Fibroblast of skin of left quadriceps (primary cell): ENCODE measurements at places on chromosomes 1 and 21.
A peak's percentile ranks its signal among the peaks of the same experiment; 100 is the strongest.

DNA sequence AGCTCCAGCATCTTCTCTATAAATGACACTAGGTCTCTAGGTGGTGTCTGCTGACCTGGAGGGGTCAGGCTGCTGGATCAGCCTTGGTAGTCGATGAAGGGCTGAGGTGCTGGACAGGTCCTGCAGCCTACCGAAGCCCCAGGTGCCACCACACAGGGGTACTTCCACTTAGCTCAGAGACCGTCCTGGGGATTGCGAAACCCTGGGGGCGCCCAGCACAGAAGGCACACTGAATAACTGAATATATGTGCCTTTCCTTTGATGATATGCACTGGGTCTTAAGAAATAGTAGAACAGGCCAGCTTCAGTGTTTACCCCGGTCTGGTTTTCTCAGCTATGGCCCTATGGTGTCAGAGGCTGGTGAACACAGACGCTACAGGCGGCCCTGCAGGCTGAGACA lies 10.9 kb downstream of the UBE2J2 start:
- DNase-seq = no peak

GRCh38 chr1:51919684-51920083 lies 41.2 kb upstream of the NRDC start:
- no peak for DNase-seq

DNA sequence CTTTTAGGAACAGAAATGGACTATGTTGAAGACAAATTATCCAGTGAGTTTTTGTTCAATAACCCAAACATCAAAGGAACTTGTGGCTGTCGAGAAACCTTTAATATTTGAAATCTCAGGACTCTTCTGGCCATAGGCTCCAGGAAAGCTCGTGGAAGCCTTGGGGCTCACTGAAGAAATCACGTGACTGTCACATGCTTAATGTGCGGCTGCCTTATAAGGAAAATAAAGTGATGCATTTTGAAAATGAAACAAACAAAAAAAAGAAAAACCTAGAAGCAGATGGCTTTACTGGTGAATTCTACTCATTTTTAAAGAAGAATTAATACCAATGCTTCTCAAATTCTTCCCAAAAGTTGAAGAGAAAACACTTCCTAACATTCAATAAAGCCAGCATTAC lies 228.4 kb upstream of the RAB4A start:
- DNase-seq = no peak

DNA sequence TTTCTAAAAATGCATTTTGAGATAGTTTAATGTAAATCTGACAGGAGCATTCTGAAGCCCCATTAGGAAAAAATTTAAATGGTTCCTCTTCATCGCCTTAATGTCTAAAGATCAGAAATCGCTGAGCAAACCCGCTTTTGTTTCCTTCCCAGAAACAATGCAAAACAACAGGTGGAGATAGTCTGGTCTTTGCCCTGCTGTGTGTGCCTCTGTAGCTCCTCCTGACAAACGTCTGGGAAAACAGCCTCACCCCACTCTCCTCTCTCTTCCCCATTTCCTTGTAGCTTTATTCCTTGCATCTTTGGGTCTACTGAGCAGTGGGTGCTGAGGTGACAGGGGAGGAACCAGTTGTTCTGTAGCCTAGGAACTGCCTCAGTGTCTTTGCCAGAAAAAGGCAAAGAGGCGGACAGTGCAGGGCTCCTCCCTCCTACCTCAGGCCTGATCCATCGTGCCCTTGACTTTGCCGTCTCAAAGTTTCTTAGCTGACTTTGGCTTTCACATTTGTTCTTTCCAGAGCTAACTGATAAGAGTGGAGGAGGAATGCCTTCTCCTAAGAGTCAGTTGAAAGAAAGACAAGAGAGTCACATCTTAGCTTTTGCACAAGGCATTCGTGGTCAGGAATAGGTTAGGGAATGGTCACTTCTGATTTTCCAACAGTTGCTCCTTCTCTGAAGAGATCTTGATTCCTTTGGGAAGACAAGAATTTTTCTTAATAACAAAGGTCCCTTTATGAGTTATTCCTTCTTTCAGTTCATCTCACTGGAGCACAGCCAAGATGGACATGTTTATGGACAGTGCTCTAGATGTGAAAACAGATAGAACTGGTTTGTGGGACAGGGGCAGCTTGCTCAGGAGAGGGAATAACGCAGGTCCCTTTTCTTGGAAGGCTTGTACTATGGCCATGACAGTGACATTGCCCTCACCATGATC lies 24.9 kb downstream of the SYT11 start:
- DNase-seq = no peak

DNA sequence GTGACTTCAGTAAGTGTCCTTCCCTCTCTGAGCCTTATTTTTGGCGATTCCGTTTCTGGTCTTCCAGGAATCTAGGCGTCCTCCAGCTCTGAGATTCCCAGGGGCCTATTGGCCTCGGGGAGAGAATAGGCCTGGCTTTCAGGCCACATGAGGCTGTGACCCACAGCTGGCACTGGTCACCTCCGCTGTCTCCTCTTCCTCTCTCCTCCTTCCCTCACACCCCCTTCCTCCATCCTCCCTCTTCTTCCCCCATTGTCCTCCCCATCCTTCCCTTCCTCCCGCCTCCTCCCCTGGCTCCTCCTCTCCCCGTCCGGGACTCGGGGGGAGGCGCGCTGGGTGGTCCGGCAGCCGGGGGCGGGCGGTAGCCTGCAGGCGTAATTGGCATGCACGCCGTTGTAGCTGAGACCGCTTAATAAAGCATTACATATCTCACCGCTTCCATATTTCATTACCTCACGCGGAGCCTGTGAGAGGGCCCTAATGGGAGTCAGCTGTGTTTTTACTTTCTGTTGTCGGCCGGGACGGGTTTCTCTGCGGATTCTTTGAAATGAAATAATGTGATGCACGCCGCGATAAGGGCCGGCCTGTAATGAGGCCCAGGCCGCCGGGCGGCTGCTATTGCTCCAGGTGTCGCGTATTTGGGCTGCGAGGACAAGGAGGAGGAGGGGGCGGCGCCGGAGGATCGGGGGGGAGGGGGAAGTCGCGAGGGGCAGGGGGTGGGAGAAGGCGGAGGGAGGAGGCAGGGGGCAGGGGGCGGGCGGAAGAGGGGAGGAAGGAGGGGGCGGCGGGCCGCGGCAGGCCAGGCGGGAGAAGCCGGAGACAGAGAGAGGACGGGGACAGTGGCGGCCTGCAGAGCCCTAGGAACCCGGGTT lies 95.3 kb downstream of the FOXD2 start:
- DNase-seq = peak; percentile 86

GRCh38 chr21:25467896-25468295 lies 139.4 kb downstream of the MRPL39 start:
- no peak for DNase-seq

DNA sequence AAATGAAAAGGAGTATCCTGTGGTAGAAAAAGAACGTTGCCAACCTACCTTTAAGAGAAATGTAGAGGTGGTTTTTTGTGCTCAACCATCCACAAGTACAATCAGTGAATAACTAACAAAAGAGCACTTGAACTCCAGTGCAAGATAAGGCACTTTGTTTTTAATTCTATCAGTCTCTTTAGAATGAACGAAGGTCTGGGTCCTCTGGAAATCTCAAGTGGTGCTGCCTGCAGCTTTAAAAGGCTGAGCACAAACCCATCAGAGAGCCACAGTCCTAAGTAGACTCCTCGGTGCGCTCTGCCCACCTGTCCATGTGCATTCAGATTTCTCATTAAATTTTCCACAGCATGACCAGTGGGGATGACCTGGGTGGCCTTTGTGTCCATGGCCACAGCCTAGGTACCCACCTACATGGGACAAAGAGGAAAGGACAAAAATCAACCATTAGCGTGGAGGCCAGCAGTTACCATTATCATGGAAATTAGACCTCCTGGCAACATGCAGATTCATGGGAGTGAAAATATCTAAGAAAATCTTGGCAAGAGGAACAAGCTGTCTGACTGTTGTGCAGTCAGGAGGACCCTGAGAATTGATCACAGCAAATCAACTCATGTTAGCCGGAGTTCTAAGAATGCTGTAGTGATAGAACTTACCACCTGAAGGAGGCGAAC lies 9.4 kb downstream of the TRIM45 start:
- no peak for DNase-seq

GRCh38 chr21:44377201-44377921 lies 23.9 kb downstream of the TRPM2 start:
- DNase-seq = no peak

- DNase-seq = no peak
Measured at GRCh38 chr1:226211181-226211821, 12.2 kb upstream of the MIXL1 start.

DNA sequence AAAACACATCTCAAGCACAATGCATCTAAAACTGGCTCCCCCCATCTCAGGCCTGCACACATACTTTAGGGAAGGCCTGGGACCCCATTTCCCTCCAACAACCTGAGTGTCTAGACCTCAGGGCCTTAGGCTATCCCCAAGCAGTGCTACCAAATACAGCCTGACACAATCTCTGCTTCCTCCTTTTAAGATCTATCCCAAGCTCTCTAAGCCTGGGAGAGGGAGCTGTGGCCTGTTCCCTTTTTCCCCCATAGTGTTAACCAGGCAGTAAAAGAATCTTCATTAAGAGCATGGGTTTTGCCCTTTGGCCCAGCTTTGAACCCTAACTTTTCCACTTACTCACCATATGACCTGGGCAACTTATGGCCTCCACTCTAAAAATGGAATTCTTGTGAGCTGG lies 10.8 kb upstream of the COL8A2 start:
- no peak for DNase-seq

DNA sequence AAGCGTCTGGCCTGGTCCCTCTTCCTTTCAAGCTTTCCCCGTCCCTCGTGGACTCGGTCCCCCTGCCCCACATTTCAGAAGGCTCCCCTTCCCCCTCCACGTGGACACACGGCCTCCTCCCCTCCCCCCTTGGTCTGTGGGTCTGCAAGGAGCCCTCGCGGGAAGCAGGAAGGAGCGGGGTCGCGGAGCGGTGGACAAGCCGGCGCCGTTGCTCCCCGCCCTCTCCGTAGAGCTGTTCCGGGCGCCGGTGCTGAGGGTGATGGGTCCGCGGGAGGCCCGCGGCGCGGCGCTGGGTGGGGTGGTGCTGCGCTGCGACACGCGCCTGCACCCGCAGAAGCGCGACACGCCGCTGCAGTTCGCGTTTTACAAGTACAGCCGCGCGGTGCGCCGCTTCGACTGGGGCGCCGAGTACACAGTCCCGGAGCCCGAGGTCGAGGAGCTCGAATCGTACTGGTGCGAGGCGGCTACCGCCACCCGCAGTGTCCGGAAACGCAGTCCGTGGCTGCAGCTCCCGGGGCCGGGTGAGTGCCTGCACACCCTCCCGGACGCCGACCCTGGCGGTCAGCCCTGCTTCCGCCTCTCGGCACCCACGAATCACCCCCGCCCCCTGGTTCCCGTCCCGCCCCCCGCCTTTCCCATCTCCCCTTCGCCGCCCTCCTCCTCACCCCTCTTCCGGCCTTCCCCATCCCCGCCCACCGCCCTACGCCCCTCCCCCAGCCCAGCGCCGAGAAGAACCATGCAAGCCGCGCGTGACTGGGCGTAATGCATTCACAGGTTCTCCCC lies 5.3 kb downstream of the FCRLB start:
- no peak for DNase-seq

- peak; percentile 22 for DNase-seq
Measured at GRCh38 chr1:173779936-173780335, 44.5 kb upstream of the DARS2 start.

GRCh38 chr1:207243442-207244408 lies 77.8 kb upstream of the CD55 start:
- DNase-seq = no peak

DNA sequence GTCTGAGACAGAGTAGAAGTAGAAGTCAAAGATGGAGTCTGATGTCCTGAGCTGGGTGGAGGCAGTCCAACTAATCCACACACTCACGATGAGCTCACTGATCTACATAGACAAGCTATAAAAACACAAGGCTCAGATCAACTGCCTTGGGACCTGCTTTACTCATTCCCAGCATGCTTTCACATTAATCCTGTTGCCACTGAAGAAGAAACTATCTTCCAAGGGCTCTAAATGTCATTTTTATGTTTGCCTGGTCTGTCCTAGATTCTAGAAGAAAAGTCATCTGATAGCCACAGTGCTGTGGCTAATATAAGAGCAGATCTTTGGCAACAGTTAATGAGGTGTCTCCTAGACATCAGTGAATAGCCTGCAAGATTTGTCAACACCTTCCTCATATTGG lies 522.7 kb downstream of the NUF2 start:
- peak; percentile 85 for DNase-seq

GRCh38 chr1:230693221-230693620 lies 20.7 kb downstream of the AGT start:
- no peak for DNase-seq

GRCh38 chr1:71521655-71522264 lies 440.9 kb upstream of the ZRANB2 start:
- DNase-seq = peak; percentile 12

- DNase-seq = no peak
Measured at GRCh38 chr1:230189341-230189740, 122.3 kb downstream of the GALNT2 start.

DNA sequence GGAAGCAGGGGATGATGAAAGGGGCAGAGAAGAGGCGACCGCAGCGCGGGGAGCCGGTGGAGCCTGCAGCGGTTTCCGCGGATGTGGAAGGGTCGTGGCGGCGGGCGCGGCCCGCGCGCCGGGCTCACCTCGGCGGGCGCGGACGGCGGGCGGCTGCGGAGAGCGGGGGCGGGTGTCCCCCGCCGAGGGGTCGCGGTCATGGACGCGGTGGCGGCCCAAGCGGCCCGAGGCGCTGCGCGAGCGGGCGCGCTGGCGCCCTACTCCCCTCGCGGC lies 572 bp downstream of the LPGAT1 start:
- no peak for DNase-seq

DNA sequence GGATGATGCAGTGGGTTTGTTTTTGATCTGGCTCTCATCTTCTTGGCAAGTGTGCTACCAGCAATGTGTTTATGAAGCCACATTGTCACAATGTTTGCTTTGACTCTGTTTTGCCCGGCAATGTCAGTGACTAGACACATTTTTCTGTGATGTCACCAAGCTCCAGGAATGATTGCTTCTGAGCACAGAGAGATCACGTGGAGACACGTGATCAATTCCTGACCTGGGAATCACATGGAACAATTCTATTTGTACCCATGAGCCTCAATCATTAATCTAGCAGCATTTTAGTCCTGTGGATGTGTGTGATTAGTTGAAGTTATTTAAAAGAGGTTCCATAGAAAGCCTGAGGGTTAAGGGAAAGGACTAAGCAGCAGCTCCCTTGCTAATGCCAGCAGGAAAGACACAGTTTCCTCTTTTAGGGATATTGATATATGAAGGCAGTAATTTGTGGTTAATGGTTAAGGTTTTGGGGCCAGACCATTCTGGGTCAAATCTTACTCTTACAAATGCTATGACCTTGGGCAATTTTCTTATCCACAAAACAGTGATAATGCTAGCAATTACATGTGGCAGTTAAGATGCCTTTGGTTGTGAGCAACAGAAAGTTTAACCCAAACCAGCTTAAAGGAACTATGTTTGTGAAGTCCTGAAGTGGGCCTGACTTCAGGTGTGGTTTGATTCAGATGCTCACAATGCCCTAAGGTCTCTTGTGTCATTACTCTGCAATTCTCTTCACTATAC lies 59.0 kb downstream of the FASLG start:
- DNase-seq = no peak

- DNase-seq = no peak
Measured at GRCh38 chr1:23627069-23627735, 64.4 kb upstream of the RPL11 start.

GRCh38 chr21:15759469-15759868 lies 29.7 kb downstream of the USP25 start:
- no peak for DNase-seq

GRCh38 chr1:8910914-8911313 lies 32.4 kb upstream of the ENO1 start:
- no peak for DNase-seq
